NT2/D1 (cell line): ENCODE measurements at places on chromosomes 2 and 18.

- DNase-seq = no peak
Measured at GRCh38 chr2:105926960-105927678, 182.4 kb downstream of the NCK2 start.

DNA sequence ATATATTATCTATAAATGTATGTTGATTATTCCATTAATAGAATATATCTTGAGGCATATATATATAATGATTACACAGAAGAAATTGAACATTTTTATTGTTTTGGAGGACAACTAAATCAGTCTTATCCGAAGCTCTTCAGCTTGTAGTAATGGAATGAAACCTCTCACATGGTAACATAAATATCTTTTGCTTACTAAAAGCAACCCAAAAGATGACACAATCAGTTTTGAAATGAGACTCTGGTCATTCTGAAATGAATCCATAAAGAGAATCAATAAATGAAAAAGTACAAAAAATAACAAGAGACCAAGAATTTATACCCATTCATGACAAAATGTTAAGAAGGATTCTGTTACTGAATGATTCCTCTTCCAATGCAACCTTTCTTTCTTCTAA is 110.2 kb downstream of the FIGN start:
- DNase-seq = no peak

DNA sequence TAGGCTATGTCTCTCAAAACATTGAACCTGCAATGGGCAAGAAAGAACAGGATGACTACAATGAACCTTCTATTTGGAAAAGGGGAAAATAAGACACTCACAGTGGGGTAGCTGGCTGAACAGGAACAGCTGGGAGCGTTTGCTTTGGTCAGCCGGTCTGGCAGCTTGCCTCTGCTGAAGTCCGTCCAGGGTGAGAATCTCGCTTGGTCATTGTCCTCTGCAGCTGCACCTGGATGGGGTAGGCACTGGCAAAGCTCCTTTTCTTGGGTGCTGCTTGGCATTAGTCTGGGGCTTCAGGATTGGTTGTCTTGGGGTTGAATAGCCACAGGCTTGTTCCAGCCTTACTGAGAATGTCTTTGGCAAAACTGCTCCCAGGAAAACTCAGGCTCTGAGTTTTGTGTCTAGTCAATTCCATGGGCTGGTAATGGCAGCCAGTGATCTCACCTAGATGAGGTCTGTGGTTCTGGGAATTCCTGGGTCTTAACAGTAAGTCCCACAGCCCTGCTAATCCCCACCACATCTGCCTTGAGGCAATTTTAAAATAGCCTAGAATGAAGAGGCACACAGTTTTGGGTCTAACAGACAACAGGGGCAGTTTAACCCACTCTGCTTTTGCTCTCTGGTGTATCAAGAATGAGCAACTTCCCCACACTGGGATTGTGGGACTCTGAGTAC is 13.4 kb downstream of the NEDD4L start:
- DNase-seq = no peak

- no peak for DNase-seq
Measured at GRCh38 chr2:62972601-62973000, 78.0 kb upstream of the OTX1 start.

DNA sequence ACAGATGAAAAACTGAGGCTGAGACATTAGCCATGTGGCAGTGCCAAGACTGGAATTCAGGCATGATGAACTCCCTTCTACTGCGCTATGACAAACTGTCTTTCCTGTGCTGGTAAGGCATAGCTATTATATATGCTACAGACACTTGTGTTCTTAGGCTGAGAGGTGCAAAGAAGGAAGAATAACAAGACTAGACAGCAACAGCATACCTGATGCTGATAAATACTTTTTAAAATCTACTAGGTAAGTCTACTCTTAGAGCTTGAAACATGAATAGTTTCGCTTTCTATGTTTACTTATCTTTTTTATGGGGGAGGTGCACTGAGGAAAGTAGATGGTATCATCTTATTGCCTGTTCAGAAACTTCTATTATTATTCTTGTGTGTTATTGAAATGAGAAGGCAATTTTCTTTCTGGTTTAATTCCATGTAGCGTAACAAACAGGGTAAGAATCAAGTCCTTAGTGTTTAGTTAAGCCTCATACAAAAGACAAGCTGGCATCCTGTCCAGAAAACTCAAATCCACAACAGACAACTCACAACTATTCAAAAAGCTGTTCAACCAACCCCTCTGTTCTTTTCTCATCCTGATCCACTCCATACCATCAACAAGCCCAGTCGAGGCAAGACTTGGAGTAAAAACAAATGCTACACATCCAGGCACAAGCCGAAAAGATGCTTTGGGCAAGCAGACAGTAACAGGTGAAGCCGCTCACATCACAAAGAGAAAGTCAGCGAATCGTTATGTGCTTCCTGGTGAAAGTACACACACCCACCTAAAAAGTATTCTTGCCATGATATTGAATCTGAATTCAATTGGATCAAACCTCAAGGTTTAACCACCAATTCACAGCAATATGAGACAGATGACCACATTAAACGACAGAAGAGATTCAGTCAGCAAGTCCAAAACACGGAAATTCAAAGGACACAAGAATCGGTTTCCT is 1.5 kb downstream of the TTC32 start:
- DNase-seq = no peak

GRCh38 chr18:52678034-52678433 is 338.0 kb downstream of the DCC start:
- no peak for DNase-seq

- DNase-seq = peak; percentile 61
Measured at GRCh38 chr2:165634855-165635254, 159.2 kb downstream of the GALNT3 start.

- DNase-seq = no peak
Measured at GRCh38 chr2:20403774-20404312, 43.0 kb upstream of the RHOB start.

DNA sequence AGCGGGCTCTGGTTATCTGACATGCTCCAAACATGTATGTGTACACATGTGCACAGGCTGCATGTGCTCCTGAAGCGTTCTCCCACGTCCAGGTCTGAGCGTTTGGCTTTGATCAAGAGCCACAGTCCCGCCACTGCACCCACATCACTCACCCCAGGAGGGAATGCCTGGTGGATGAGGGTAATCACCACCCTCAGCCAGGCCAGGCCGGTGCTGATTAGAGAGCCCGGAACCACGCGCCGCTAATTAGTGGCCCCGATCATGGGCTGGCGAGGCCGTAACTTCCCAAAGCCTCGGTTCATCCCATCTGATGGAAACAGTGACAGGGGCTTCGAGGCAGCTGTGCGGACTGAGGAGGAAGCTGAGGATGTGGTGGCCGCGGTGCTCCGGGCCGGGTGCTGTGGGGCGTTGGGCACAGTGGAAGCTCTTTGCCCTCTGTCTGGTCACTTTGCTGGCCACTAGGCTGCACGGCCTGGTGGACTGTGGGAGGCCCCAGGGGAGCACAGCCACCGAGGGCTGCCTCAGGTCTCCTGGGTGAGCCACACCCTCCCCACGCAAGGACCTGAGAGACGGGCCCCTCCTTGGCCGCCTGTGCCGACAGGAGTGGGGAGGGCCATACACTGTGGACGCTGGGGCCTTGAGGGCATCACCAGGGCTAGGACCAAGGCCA is 219.4 kb downstream of the TWIST2 start:
- no peak for DNase-seq

DNA sequence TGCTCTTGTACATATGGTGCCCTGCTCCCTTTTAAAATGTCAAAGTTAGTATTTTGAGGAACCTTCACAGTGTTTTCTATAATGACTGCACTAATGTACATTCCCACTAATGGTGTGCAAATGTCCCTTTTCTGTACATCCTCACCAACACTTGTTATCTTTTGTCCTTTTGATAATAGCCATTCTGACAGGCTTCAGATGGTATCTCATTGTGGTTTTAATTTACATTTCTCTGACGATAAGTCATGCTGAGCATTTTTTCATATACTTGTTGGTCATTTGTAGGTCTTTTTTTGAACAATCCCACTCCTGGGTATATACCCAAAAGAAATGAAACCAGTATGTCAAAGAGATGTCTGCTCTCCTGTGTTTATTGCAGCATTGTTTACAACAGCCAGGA is 268.3 kb downstream of the FBXO15 start:
- DNase-seq = no peak

- DNase-seq = no peak
Measured at GRCh38 chr18:28059861-28060260, 117.1 kb downstream of the CDH2 start.

GRCh38 chr2:202870431-202871299 is 901 bp downstream of the ICA1L start:
- DNase-seq = peak; percentile 47

DNA sequence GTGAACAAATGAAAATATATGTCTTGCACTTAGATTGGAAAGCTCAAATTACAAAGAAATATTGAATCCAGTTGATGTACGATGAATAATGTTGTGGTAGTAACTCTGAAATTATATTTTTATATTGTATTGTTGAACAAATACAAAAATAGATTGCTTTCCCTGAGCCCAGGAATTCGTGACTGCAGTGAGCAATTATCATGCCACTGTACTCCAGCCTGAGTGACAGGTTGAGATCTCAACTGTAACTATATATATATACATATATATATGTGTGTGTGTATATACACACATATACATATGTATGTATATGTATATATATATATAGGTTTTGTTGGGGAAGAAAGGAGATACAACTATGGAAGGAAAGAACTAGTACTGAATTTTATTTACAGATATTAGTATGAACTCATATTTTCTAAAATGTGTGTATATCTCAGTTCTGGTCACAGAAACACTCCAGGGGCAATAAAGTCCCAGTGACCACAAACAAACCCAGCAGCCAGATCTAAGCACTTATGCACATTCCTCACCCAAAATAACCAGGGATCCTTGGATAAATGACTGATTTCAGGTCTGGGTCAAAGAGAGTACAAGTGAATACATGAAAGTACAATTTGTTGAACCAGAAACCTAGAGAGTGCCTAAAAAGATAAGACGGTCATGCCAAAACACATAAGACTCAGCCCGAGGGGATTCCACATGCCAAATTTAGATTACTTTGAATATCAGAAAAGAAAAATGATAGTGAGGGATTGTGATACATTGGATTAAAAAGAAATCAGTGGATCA is 146.3 kb downstream of the TMX3 start:
- no peak for DNase-seq

GRCh38 chr2:106219813-106220212 is 25.7 kb upstream of the UXS1 start:
- DNase-seq = no peak

DNA sequence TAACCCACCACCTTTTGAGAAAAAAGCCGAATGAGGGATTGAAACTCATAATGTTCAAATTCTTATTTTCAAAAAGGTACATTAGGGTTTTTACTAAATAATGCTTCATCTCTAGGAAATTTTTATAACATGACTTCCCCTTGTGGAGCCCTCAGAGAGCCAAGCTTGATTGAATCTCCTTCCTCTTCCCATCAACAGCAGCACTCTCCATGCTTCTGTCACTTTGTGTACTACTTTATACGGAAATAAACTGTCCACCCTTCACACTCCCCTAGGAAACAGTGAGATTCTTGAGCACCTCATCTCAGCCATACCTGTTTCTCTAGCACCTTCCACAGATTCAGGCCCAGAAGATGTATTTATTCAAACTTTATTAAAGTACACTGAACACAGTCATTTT is 51.8 kb downstream of the TFPI start:
- DNase-seq = no peak

GRCh38 chr2:6728156-6728555 is 137.6 kb downstream of the CMPK2 start:
- DNase-seq = no peak

- no peak for DNase-seq
Measured at GRCh38 chr2:66439812-66440542, 5.1 kb downstream of the MEIS1 start.

GRCh38 chr2:158936978-158937377 is 31.5 kb upstream of the TANC1 start:
- no peak for DNase-seq

DNA sequence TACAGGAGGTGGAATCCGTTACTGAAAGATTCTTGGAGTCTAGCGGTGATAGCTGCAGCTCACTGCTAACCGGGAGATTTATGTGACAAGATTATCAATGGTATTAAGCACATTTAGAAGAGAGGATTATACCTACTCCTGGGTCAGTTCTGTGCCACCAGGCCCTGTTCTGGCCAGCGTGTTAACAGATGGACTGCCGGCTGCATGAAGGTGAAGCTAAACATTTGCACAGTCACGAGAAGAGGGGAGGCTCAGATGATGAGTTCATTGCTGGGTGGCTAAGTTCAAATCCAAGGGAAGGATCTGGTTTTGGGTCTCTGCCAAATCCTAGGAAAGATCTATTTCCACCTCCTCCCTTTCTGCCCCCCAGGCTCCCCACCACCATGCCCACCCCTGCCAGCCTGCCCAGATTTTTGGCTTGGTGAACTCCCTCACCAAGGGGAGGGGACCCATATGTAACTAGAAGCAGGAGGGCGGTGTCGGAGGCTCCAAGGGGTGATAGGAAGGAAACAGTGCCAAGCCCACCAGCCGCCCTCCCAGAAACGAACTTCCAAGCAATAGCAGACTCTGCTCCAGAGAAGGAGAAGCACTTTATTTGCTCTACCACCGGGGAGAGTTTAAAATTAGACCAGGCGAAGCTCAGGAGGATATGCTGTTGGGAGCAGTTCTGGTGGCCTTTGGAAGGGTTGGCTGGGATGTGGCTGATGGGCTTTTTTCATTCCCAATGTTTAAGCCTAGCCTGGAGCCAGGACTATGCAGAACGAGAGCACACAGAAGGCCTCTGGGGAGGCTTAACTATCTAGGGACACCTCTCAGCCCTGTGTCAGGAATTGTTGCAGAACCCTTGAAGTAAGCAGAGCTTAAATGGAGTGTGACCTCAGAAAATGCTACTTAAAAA is 200.5 kb downstream of the KLHL29 start:
- DNase-seq = no peak
